Hindlimb muscle (tissue), 1 donor: ENCODE measurements at places on chromosomes 3 and 15. TPM values are rescaled to one million over a fixed set of nuclear protein-coding genes. Genes with fewer than 3 reads are reported as not detected.

The GMNC gene
- not detected for polyA plus RNA-seq

The DIS3L gene
- 30.3 TPM for polyA plus RNA-seq

The CADPS gene
- polyA plus RNA-seq: 1.4 TPM

The PRSS50 gene
- not detected for polyA plus RNA-seq

The PLA2G4B gene
- 7.0 TPM for polyA plus RNA-seq

The SCN11A gene
- 4.0 TPM for polyA plus RNA-seq

The TMEM40 gene
- polyA plus RNA-seq: 18.9 TPM

The TTC23 gene
- 19.3 TPM for polyA plus RNA-seq

The TM6SF1 gene
- polyA plus RNA-seq: 57.6 TPM

The PLS1 gene
- polyA plus RNA-seq: 0.79 TPM

The RHOV gene
- 0.30 TPM for polyA plus RNA-seq

The MOBP gene
- 0.05 TPM for polyA plus RNA-seq

The FMN1 gene
- 1.6 TPM for polyA plus RNA-seq

The IQSEC1 gene
- polyA plus RNA-seq: 52.9 TPM

The NCKIPSD gene
- 7.5 TPM for polyA plus RNA-seq

The CHST13 gene
- polyA plus RNA-seq: 0.18 TPM

The FETUB gene
- not detected for polyA plus RNA-seq
